GM12878 (cell line): ENCODE measurements at places on chromosomes 16 and 17. TPM values are rescaled to one million over a fixed set of nuclear protein-coding genes. Genes with fewer than 3 reads are reported as not detected.

Gene SCIMP
- polyA plus RNA-seq: 59.2 and 62.4 TPM in 2 replicates

Gene WFIKKN1
- polyA plus RNA-seq: 0.05 and 0.10 TPM in 2 replicates

Gene KRTAP1-1
- not detected in 2 replicates for polyA plus RNA-seq

Gene GNAO1
- 0.05 and 0.28 TPM in 2 replicates for polyA plus RNA-seq

Gene SLC52A1
- not detected in 2 replicates for polyA plus RNA-seq

Gene GOSR2
- 64.5 and 66.2 TPM in 2 replicates for polyA plus RNA-seq

Gene EDC4
- polyA plus RNA-seq: 69.9 and 86.0 TPM in 2 replicates

Gene P2RX5
- 15.9 and 23.1 TPM in 2 replicates for polyA plus RNA-seq

Gene CDH8
- polyA plus RNA-seq: not detected in 2 replicates

Gene CANT1
- polyA plus RNA-seq: 28.3 and 30.6 TPM in 2 replicates

Gene NKD1
- polyA plus RNA-seq: not detected in 2 replicates

Gene PSMC3IP
- polyA plus RNA-seq: 29.0 and 34.5 TPM in 2 replicates

Gene KAT2A
- polyA plus RNA-seq: 10.7 and 11.0 TPM in 2 replicates

Gene SYNGR2
- 491 and 506 TPM in 2 replicates for polyA plus RNA-seq

Gene TBC1D3K
- polyA plus RNA-seq: not detected in 2 replicates

Gene CISD3
- 37.4 and 38.1 TPM in 2 replicates for polyA plus RNA-seq

Gene DVL2
- 25.4 and 30.4 TPM in 2 replicates for polyA plus RNA-seq

Gene CACNG5
- polyA plus RNA-seq: not detected in 2 replicates

Gene TBC1D28
- not detected in 2 replicates for polyA plus RNA-seq

Gene OR4D1
- polyA plus RNA-seq: not detected in 2 replicates

Gene HOXB1
- polyA plus RNA-seq: not detected in 2 replicates

Gene GPATCH8
- 39.5 and 45.1 TPM in 2 replicates for polyA plus RNA-seq

Gene APOBR
- 0.04 and 0.28 TPM in 2 replicates for polyA plus RNA-seq

Gene HIC1
- 2.3 and 4.9 TPM in 2 replicates for polyA plus RNA-seq

Gene DHRS7C
- polyA plus RNA-seq: not detected in 2 replicates

Gene SSTR5
- not detected in 2 replicates for polyA plus RNA-seq

Gene TRAPPC1
- polyA plus RNA-seq: 288 and 298 TPM in 2 replicates

Gene B9D1
- polyA plus RNA-seq: 15.2 and 16.4 TPM in 2 replicates

Gene PABPN1L
- 0.24 TPM in 1 of 2 replicates, not detected in the other for polyA plus RNA-seq

Gene COX6A2
- not detected in 2 replicates for polyA plus RNA-seq

Gene NGFR
- polyA plus RNA-seq: 0.05 and 0.18 TPM in 2 replicates

Gene PROCA1
- 0.62 and 0.83 TPM in 2 replicates for polyA plus RNA-seq

Gene TUBB3
- polyA plus RNA-seq: 1.3 TPM in 2 replicates

Gene CDRT15L2
- not detected in 2 replicates for polyA plus RNA-seq

Gene DYNLL2
- 0.71 and 0.74 TPM in 2 replicates for polyA plus RNA-seq

Gene NPIPA2
- polyA plus RNA-seq: 0.89 TPM in 1 of 2 replicates, not detected in the other

Gene NOG
- polyA plus RNA-seq: not detected in 2 replicates

Gene SECTM1
- 0.13 TPM in 1 of 2 replicates, not detected in the other for polyA plus RNA-seq

Gene ACAP1
- polyA plus RNA-seq: 135 and 148 TPM in 2 replicates

Gene RNF222
- not detected in 2 replicates for polyA plus RNA-seq

Gene C16orf92
- polyA plus RNA-seq: not detected in 2 replicates

Gene SEPTIN1
- 141 and 153 TPM in 2 replicates for polyA plus RNA-seq

Gene NEUROD2
- polyA plus RNA-seq: not detected in 2 replicates

Gene ALDH3A2
- 31.5 and 35.0 TPM in 2 replicates for polyA plus RNA-seq
